D341Med (cell line): ENCODE measurements at places on chromosomes 1 and 21.

DNA sequence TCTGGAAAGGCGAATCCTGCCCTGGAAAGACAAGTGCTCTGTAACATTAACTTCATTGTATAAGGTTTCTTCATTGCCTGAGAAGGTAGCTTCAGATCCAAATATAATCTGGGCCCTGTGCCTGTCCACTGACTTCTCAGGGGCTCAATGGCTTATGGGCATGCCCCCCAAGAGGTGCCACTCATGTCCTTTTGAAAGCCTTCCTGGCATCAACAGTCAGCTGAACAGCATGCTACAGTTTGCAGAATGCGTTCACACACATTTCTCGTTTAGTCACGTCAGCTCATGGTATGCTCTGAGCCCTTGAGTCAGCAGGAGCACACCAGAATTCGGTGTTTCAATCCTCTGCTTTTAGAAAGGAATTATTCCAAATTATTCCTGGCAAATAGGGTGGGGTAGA lies 23.8 kb downstream of the TMCC2 start:
- DNase-seq, result no peak

DNA sequence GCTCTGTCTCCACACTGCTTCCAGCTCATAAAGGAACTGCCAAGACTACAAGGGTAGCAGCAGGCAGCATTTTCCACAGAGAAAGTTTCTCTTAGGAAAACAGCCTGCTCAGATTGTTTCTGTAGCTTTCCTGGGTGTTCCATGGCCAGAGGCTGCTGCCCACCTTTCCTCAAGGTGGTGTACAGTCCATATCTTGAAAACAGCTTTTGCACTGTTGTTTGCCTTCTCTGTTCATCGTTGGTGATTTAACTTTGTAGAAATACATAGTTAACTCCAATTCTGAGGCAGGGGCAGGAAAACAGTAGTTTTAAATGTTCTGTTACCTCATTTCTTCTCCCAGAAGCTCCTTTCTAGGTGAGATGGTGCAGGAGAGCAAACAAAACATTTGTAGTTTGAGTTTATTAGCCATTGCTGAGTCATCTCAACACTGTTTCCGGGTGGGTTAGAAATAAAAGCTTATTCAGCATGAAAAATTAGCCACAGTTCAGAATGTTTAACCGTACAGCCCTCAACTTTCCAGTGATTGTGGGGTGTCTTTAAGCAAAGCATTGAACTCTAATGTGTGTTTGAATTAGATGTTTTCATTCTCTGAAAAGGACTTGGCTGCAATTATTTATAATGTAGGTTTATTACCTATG lies 41.7 kb downstream of the DIP2A start:
- DNase-seq, result no peak

GRCh38 chr1:211736351-211736915 lies 61.0 kb upstream of the NEK2 start:
- DNase-seq, result peak; percentile 89

DNA sequence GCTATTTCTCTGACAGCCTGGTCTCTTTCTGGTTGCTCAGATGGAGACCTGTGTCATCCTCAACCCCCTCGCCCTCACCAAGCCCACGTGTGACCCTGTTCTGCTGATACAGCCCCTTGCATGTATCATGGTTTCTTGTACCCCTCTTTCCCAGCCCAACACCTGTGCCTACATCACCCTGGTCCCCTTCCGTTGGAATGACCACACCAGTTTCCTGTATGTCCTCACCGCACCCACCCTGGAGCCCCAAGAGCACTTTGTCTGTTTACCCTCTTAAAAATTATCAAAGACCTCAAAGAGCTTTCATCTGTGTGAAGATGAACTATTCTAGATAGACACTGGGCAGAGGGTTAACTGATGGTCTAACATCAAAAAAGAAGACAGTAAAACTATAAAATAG lies 179.5 kb downstream of the GALNT2 start:
- no peak for DNase-seq

DNA sequence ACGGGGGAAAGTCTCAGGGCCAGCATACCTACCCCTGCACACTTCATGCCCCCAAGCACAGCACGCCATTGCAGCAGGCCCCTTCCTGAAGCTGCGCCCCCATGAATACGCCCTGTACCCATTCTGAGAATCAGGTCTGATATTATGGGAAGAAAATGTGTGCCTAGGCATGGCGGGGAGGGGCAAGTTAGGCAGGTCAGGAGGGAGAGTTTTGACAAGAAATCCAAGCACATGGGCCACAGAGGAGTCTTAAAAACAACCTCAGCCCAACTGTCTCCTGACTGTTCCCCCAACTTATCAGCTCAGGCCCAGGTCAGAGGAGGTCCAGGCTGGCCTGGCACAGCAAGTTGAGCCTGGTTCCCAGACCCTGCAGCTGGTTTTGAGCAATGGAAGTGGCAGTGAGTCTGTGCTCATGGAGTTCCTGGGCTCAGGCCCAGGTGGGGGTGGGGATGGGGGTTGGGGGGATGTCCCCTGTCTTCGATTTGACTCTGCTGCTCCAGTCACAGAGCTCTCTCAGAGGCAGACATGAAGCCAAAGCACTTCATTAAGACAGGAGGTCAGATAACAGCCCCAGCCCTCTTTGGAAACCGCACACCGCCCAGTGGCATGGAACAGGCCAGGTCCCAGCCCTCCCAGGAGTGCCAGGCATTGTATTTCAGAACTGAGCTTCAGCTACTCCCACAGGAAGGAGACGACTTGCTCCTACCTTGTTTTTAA lies 20.6 kb upstream of the BCAR3 start:
- no peak for DNase-seq

- no peak for DNase-seq
Observed at GRCh38 chr21:45078877-45079281, 4.5 kb downstream of the ADARB1 start.

GRCh38 chr1:1438531-1439381 lies 3.3 kb downstream of the VWA1 start:
- no peak for DNase-seq

DNA sequence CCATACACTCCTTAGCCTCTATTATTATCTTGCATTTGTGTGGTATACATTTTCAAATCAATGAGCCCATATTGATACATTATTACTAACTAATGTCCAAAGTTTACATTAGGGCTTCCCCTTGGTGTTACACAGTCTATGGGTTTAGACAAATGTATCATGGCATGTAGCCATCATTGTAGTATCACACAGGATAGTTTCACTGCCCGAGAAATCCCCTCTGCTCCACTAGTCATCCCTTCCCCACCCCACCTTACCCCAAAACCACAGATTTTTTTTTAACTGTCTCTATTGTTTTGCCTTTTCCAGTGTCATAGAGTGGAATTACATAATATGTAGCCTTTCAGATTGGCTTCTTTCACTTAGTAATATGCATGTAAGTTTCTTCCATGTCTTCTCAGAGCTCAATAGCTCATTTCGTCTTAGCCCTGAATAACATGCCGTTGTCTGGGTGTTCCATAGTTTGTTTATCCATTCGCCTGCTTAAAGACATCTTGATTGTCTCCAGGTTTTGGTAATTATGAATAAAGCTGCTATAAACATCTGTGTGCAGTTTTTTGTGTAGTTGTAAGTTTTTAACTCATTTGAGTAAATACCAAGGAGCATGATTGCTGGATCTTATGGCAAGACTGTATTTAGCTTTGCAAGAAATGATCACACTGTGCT lies 86.4 kb upstream of the LYST start:
- no peak for DNase-seq

GRCh38 chr21:44549525-44550211 lies 1.6 kb downstream of the KRTAP10-2 start:
- peak; percentile 16 for DNase-seq

GRCh38 chr1:163084330-163084729 lies 15.2 kb downstream of the RGS4 start:
- DNase-seq, result no peak

- DNase-seq, result no peak
Observed at GRCh38 chr1:207808911-207809555, 57.2 kb downstream of the CD46 start.

GRCh38 chr21:33481314-33481943 lies 1.7 kb upstream of the TMEM50B start:
- no peak for DNase-seq
